ENCODE measurements at places on chromosomes 5 and 9.
A peak's percentile ranks its signal among the peaks of the same experiment; 100 is the strongest.

GRCh38 chr5:81192373-81192750, 40.8 kb upstream of the CKMT2 start:
- no peak for DNase-seq

GRCh38 chr9:70053864-70054263, 10.2 kb downstream of the MAMDC2 start:
- no peak for DNase-seq

DNA sequence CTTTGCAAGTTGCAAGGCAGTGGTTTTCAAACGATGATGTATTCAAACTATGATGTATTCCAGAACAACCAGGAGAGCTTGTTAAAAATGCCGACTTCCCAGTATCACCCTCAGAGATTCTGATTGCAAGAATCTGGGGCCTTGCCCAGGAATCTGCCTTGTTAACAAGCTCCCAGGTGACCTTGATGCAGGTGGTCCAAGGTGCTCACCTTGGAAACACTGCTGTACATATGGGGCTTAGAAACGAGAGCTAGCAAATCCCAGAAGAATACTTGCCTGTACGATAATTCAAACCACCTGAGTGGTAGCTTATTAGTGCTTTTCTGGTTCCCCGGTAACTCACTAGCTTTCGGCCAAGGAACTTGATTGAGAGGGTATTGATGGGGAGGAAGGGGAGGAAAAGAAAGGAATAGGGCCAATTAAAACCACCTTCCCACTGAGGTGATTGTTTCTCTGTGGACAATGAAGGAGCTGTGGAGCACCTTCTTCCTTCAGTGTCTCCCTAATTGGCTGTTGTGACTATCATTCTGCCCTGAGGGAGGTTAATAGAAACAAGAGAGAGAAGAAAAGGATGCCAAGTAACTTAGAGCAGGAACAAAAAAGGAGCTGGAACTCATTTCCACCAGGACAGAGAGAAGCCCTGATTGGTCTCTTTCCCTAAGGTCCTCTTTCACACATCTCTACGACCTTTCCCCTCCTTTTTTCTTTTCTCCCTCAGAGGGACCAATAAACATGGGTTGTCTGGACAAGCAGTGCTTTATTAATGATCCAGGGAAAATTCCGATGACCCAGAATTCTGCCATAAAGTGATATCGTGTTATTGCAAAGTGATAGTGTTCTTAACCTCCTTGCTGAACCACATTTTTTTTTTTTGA, 218.8 kb downstream of the TMEM167A start:
- no peak for DNase-seq

DNA sequence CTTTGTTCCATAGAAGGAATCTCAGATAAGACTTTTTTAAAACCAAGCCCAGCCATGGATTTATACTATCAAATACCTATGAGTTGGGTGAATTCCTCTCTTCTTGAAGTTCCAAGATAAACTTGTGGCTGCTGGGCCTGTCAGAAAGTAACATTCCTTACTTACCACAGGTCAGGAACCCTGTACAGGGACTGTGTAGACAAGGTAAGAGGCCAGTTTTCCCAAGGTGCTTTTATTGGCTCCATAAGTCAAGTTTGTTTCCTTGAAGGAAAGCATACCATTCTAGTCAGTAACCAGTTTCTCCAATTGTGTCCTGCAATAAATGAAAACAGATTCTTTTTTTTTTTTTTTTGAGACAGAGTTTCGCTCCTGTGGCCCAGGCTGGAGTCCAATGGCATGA, 8.8 kb upstream of the CLTB start:
- DNase-seq = no peak

DNA sequence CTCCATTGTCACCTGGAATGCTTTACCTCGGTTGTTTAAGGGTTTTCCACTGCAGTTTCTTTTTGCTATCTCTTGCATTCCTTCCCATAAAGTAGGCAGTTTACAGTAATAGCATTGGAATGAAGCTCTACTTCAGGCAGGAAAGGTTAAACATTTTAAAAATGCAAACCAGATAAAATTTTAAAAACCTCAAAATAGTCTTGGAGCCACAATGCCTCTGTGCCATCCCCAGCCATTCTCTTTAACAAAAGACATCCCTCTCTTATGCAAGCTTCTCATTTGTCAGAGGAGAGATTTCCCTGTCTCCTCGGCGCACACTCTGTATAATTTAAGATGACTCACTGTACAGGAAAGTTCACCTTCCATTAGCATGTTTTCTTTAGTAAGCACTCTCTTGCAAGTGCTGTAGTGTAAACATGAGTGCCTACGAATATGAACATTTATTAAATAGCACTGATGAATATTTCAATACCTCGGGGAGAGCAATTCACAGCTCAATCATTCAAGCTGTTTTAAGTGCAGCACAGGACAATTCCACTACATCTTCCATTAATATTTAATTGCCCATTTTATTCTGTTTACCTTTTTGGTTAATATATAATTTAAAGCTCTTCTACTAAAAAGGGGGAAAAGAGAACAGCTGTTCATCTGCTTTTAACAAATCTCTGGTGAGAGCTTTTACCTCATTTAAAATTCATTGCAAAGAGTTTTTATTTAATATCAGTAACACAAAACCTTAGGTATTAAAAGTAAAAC, 343.6 kb downstream of the SPATA31D1 start:
- DNase-seq = no peak

GRCh38 chr9:132631280-132631679, 38.5 kb downstream of the DDX31 start:
- no peak for DNase-seq

DNA sequence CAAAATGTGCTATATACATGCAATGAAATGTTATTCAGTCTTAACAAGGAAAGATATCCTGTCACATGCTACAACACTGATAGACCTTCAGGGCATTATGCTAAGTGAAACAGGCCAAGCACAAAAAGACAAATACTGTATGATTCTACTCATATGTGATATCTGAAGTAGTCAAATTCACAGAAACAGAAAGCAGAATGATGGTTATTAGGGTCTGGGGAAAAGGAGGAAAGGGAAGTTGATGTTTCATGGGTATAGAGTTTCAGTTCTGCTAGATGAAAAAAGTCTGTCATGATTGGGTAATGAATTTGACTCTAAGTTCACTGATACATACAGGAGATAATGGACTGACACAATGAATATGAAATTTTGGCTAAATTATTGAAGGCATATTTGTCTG, 11.2 kb upstream of the RIC1 start:
- peak; percentile 81 for DNase-seq

- DNase-seq = no peak
These were observed 728.5 kb upstream of the ADAMTS16 start for GRCh38 chr5:4411664-4412063.

- no peak for DNase-seq
These were observed 76.2 kb downstream of the NRG2 start for GRCh38 chr5:139966856-139967255.

- no peak for DNase-seq
These were observed 85.2 kb downstream of the EHMT1 start for GRCh38 chr9:137703842-137704508.

DNA sequence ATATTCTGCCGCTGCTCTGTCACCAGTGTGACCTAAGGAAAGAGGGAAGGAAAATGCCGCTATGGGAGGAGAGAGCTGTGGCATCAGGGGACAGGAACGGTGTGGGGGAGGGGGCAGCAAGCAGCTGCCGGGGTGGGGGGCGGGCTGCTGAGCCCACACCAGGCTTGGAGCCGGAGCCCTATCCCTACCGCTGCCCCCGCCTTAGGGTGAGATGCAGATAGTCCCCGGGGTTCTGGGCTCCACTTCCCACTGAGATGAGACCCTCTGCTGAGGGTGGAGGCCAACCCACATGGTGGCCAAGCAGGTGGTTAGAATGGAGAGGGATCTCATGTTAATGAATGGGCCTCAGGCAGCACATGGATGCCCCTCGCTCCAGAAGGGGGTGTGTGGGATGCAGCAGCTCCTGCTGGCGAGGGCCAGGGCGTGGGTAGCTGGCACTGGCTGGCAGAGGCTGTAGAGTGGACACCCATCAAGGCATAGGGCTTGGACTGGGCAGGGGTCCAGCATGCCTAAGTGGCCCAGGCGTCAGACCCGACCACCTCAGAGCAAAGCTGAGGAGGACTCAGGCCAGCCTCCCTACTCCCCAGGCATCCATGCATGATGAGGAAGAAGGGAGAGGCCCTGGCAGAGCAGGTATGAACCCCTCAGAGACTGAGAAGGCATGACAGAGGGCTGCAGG, 131.5 kb downstream of the ZNF354C start:
- DNase-seq = no peak

DNA sequence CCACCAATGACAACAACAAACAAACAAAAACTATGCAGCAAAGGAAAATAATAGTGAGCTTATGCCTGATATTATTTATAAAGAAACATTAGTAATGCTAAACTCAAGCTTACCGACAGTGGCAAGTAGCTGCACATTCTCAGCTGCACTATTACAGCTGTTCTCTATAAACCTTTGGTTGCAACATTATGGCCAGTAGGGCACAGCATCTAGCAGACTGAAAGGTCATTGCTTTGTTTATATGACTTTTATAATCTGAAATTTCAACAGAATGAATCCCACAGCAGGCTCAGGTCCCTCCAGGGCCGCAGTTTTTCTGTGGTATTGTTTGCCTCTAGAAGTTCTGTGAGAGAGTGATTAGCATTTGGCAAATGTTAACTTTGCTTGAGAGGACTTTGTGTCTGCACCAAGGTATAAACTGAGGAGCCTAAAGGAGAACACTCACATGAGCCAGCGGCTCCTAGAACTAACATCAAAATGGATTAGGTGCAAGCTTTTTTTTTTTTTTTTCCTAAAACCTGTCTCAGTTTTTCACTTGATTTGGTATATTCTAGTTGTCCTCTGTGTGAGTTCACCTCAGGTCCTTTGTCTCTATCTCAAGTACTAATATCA, 58.3 kb downstream of the IZUMO3 start:
- no peak for DNase-seq

DNA sequence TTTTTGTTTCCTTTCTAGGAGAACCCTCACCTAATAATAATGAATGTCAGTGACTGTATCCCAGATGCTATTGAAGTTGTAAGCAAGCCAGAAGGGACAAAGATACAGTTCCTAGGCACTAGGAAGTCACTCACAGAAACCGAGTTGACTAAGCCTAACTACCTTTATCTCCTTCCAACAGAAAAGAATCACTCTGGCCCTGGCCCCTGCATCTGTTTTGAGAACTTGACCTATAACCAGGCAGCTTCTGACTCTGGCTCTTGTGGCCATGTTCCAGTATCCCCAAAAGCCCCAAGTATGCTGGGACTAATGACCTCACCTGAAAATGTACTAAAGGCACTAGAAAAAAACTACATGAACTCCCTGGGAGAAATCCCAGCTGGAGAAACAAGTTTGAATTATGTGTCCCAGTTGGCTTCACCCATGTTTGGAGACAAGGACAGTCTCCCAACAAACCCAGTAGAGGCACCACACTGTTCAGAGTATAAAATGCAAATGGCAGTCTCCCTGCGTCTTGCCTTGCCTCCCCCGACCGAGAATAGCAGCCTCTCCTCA, 87.1 kb downstream of the OSMR start:
- no peak for DNase-seq

GRCh38 chr5:71969460-71969859, 137.8 kb upstream of the MAP1B start:
- DNase-seq = no peak

DNA sequence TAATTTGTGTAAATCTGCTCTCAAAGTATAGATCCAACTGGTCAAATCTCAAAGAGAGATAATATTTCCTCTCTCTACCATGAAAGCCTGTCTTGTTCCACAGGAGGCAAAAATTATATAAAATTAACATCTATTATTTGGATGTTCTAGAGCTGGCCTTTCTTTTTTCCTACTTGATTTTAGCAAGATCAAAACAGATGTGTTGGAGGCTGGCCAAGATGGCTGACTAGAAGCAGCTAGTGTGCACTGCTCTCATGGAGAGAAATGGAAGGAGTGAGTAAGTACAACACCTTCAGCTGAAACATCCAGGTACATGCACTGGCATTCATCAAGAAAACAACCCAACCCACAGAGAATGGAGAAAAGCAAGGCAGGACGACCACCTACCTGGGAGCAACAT, 298.6 kb upstream of the SLC24A2 start:
- DNase-seq = no peak

DNA sequence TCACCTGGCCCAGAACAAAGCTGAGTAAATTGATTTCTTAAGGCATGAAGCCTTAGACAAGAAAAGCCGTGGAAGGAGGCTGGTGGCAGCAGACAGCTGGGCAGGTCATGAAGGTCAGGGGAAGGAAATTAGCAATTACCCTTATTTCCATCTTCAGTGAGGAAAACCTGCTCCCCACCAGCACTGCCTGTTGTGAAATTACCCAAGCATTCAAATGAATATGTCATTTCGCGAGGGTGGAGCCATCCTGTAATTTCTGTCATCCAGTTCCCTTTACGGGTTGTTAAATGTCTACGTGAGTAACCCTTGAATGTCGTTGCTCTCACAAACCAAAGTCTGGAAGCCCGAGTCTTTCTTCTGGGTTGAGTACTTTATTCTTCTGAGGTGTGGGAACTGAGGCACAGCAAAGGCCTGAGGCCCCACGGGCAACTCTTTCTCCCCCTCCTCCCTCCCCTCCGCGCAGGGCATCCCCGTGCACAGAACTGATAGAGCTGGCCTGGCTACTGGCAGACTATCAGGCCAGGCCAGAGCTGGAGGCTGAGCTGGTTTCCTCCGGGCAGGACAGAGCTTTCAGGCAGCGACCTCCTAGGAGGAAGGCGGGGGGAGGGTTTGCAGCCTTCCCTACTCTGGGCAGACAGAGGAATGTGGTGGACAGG, 22.0 kb upstream of the AK3 start:
- no peak for DNase-seq

DNA sequence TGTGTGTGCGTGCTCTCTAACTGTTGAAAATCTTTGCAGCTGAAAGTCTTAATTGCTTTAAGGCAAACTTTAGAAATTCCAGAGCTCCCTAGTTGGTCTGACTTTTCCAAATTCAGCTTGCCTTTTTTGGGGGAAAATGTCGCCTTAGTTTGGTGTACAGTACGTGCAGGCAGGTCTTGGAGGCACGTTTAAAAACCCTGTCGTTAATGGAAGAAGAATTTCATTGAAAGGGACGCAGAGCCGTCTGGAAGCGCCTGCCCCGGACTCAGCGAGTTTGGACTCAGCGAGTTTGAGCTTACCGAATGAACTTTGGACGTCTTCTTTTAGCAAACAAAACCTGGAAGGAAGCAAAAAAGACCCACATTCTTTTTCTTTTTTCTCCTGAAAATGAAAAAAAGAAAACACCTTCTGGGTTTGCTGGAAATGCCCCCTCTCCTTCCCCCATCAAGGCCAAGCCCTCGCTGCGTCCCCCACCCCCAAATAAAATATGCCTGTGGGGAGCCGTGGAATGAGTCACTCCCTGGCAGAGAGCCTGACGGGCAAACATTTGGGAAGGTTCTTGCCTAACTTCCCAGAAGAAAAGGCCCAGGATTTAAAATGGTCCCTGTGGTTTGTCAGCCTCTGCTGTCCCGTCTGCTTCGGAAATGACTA, 1.5 kb downstream of the NEK6 start:
- DNase-seq = no peak

- no peak for DNase-seq
These were observed 90.0 kb downstream of the ARRDC3 start for GRCh38 chr5:91293131-91293530.

- DNase-seq = no peak
These were observed 327.5 kb downstream of the CAAP1 start for GRCh38 chr9:26565118-26565517.

DNA sequence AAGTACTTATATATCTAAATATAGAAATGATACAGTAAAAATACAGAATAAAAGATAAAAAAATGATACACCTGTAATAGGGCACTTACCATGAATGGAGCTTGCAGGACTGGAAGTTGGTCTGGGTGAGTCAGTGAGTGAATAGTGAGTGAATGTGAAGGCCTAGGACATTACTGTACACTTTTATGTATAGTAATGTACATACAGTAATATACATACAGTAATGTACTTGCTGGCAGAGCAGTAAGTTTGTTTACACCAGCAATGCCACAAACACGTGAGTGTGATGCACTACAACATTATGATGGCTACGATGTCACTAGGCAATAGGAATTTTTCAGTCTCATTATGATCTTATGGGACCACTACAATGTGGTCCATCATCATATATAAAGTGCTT, 34.2 kb downstream of the SUSD1 start:
- DNase-seq = no peak
